ENCODE measurements at places on chromosomes 2 and 18. TPM values are rescaled to one million over a fixed set of nuclear protein-coding genes. Genes with fewer than 3 reads are reported as not detected.

- H3K27me3 ChIP-seq, result no peaks in the 10 kb centered on the region
- no peak overlapping the region for H3K4me3 ChIP-seq
- DNase-seq, result no peak
- no peak overlapping the region for H3K27ac ChIP-seq
These were observed 81.6 kb downstream of the NDUFA10 start for GRCh38 chr2:239943571-239943970.

DNA sequence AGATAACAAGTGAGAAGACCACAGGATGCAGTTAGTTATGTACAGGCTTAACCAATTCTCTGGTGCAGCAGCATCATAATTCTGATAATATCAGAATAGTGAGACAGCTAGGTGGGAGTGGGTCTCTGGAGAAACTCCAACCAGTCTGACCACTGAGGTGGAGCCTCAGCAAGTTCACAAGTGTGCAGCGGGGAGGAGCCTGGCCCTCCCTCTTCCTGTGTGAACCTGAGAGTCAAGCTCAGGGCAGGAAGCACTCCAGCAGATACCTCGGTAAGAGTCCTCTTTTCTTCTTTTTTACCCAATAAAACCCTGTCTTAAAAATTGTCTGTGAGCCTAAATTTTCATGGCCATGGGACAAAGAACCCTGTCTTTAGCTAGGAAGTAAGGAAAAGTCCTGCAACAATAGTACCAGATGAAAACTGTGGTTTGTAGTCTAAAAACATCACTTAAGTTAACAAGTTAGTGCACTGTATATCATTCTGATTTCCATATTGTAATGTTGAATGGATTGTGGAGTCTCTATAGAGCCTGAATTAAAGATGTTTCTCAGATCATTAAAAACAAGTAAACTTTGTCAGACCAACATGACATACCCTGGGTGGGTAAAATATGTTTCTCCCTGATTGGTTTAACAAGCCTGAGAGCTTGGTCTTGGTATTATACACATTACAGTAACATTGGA is 370.8 kb downstream of the TMEM182 start:
- H3K4me3 ChIP-seq, result no peak overlapping the region
- H3K36me3 ChIP-seq, result no peaks in the 10 kb centered on the region
- no peaks in the 10 kb centered on the region for H3K27me3 ChIP-seq

GRCh38 chr2:171487201-171487600 is 35.1 kb upstream of the CYBRD1 start:
- no peaks in the 10 kb centered on the region for H3K4me1 ChIP-seq
- no peaks in the 10 kb centered on the region for H3K27me3 ChIP-seq
- peaks cover 5% of the 10 kb centered on the region for H3K36me3 ChIP-seq
- no peak for DNase-seq
- no peak overlapping the region for H3K27ac ChIP-seq

DNA sequence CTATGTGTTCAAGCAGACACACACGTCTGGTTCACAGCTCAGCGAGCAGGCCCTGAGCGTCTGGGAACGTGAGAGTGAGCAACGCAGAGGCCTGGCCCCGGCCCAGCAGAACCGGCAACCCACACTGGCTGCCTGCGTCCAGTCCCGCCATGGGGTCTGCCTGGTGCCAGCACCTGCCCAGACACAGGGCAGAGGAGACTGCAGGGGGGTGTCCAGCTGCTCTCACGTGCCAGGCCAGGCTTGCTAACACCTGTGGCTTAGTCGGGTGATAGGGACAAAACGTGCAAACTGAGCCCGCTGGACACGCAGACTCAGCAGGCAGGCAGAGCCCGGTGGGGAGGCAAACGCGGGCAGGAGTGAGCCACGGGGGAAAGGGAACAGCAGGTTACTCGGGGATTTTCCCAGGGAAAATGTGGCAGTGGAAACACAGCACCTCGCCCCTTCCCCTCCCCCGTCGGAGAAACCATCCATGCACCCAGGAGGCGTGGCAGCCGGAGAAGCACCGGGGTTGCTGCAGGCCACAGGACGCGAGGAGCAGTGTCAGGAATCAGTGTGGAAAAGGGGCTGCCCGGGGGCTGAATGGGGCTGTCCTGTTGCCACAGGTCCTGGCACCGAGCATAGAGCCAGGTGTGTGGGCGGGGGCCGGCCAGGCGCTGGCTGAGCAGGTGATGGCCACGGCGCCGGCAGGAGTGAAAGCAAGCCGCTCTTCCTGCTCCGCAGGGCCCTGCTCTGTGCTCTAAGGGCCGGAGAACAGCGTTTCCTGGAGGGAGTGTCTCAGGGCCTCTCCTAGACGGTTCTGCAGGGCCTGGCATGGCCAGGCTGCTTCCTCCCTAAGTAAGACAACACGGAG is 154.7 kb downstream of the HDAC4 start:
- no peaks in the 10 kb centered on the region for H3K4me1 ChIP-seq
- no peaks in the 10 kb centered on the region for H3K27me3 ChIP-seq
- H3K27ac ChIP-seq, result peak overlapping the region; percentile 81
- H3K4me3 ChIP-seq, result peak overlapping the region; percentile 26

- H3K36me3 ChIP-seq, result no peaks in the 10 kb centered on the region
- no peak for DNase-seq
- no peaks in the 10 kb centered on the region for H3K4me1 ChIP-seq
These were observed 72.4 kb downstream of the TEX51 start for GRCh38 chr2:126971162-126971480.

- no peaks in the 10 kb centered on the region for H3K4me1 ChIP-seq
- no peak overlapping the region for H3K27ac ChIP-seq
- H3K4me3 ChIP-seq, result no peak overlapping the region
- H3K36me3 ChIP-seq, result no peaks in the 10 kb centered on the region
- no peak for DNase-seq
These were observed 11.8 kb upstream of the TWSG1 start for GRCh38 chr18:9322744-9323143.

GRCh38 chr2:239321596-239322415 is 79.0 kb downstream of the HDAC4 start:
- peaks cover 49% of the 10 kb centered on the region for H3K4me1 ChIP-seq
- DNase-seq, result no peak
- no peak overlapping the region for H3K4me3 ChIP-seq
- H3K36me3 ChIP-seq, result no peaks in the 10 kb centered on the region
- peak overlapping the region; percentile 59 for H3K27ac ChIP-seq
- no peaks in the 10 kb centered on the region for H3K27me3 ChIP-seq

MTX2 gene
- total RNA-seq, result 73.5 TPM

TMEM200C gene
- 0.26 TPM for total RNA-seq

POTEI gene
- not detected for total RNA-seq

GNLY gene
- total RNA-seq, result 1.4 TPM

SYT4 gene
- 7.1 TPM for total RNA-seq
